Activated CD4-positive, alpha-beta T cell treated with anti-CD3 and anti-CD28 coated beads, Interleukin-2, amount 50 U/mL, for 24 hours (primary cell): ENCODE measurements at places on chromosomes 12 and 14.

DNA sequence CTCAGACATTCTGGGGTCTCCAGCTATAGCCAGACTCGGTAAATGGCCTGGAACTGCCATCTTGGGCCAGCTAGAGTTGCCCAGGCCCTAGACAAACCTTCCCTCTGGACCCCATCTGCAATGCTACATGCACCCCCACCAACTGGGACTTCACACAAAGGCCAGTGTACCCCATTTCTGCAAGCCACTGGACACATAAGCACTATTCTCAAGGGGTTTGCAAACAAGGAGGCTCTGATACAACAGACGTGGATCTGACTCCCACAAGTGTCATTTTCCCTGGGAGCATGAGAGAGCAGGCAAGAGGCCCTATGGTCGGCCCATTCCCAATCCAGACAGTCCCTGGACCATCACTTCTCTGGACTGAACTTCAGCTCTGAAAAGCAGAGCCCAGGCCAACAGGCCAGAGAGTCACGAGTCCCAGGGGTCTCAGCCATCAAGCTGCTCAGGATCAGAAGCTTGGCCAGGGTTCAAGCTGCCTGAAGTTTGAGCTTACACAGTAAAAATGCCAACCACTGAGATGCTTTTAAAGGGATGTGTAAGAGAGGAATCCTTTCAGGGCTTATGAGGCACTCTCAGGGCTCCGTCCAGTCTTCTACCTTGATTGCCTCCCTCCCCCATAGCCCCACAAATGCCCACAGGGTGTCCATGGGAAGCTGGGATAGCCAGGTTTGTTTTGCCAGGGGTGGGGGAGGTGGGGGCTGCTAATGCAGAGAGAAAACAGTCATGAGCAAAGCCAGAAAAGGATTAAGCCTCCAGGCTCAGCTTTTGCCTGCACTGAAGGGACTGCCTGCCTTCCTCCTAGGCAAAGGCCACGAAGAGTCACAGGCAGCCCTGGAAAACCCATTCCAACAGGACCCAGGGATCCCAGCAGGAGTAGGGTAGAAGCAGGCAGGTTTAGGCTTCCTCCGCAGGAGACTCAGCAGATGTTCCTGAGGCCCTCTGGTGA, 31.7 kb upstream of the PNMA1 start:
- no peak for DNase-seq

DNA sequence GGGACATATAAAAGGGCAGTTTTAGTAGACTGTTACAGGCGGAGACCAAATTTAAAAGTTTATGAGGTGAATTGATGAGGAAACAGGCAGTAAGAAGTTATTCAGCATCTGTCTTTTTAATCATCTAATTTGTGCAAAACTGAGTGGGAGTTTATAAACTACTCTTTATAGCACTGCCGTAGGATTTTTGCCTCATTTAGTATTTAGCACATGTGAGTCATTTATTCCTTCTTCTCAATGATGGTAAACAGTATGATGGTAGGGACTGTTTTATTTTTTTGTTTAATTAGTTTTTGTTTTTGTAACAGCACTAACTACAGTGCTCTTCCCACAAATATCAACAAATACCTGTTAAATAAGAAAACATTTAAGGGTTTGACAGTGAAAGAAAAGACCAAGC, 20.6 kb downstream of the TOGARAM1 start:
- DNase-seq = no peak

- DNase-seq = no peak
These were observed 178.7 kb downstream of the GXYLT1 start for GRCh38 chr12:41966001-41966400.

GRCh38 chr12:120252071-120252906, 13.2 kb downstream of the PXN start:
- no peak for DNase-seq

DNA sequence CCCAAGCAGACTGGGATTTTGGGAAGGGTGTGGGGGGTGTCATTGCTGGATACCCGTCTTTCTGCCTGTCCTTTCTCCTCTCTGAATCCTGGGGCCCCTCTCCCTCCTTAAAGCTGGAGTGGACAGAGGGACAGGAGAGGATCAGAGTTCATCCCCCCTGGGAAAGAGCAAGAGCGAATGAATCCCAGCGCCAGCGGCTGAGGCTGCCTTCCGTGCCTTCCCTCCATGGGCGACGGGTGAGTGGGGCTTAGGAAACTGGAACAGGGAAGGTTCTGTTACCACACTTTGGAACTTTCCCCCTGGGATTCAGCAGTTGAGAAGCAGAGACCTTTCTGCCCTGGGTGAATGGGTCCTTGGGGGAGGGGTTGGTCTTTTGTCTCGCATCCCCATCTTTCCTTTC, 16.2 kb upstream of the RIN3 start:
- DNase-seq = no peak

- no peak for DNase-seq
These were observed 317.5 kb downstream of the BCL11B start for GRCh38 chr14:98954349-98955000.

GRCh38 chr14:66752109-66752508, 244.2 kb downstream of the GPHN start:
- no peak for DNase-seq

GRCh38 chr14:24145690-24146452, 539 bp downstream of the PSME2 start:
- no peak for DNase-seq

GRCh38 chr14:95713596-95714371, at the start of gene TCL1A:
Gene TCL1A, minus strand, starts transcription at chr14:95714125. Its CDS starts 59 bp downstream, at chr14:95714066.
- no peak for DNase-seq

GRCh38 chr14:40760704-40761103, 846.0 kb upstream of the LRFN5 start:
- no peak for DNase-seq
